ENCODE measurements at places on chromosomes 6 and 20.
A peak's percentile ranks its signal among the peaks of the same experiment; 100 is the strongest.

DNA sequence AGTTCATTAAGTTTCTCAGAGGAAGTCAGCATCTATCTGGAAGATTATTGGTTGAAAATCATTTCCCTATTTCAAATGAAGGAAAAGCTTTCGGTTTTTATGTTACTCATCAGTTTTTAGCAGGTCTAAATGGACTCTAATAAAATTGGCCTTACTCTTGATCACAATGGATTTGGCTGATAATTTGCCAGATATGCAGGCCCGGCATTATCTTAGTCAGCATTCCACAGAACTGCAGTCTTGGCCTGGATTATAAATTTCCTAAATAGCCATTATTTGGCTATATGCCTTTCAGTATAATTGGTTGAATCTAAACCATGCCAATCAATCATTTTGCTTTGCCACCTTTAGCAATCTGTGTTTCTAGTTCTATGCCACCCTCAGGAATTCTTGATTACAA lies 91.7 kb upstream of the KCNQ5 start:
- no peak for DNase-seq

GRCh38 chr6:92777146-92777740 lies 642.1 kb downstream of the EPHA7 start:
- DNase-seq = peak; percentile 45

DNA sequence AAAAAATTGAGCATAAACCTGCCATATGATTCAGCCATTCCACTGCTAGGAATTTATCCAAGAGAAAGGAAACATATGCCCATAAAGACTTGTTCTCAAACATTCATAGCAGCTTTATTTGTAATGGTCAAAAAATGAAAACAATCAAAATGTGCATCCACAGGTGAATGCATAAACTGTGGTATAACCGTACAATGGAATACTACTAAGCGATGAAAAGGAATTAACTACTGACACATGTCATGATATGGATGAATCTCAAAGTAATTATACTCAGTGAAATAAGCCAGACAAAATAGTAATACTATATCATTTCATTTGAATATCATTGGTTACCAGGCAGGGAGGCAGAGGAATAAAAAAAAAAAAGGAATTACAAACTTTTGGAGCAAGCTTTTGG lies 25.8 kb upstream of the BRPF3 start:
- DNase-seq = no peak

GRCh38 chr6:128725271-128726233 lies 157.4 kb upstream of the LAMA2 start:
- peak; percentile 47 for DNase-seq

- peak; percentile 14 for DNase-seq
Measured at GRCh38 chr6:149410557-149410956, 10.5 kb downstream of the SUMO4 start.

DNA sequence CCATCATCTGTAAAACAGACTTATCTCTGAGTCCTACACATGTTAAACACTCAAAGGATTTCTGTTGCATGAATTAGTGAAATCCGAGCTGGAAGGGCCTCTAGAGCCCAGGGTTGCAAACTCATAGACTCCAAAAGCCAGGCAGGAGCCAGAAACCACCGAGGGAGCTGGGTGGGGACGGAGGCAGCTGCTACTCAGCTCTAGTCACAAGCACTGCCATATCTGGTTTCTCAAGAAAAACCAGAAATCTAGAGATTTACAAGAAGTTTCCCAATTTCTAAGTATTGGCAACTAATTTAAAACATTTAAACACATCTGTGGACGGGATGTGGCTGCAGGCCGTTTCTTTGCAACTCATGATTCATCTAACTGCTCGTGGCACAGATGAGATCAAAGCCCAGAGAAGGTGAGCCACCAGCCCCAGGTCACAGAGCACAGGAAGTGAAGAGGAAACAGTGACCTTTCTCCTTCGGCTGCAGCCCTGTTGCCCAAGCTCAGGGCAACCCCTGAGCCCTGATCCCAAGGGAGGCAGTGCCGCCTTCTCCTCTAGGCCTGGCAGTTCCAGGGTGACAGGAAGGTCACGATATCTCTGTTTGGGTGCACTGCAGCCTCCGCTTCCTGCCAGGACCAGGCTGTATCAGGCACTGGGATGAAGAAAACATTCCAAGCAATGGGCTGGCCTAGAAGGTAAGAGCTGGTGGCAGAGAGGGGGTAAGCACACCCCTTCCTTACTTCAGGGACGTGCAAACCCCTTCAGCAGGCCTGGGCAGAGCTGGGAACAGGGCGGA lies 26.4 kb upstream of the PTGIS start:
- peak; percentile 89 for DNase-seq

- DNase-seq = no peak
Measured at GRCh38 chr6:109023356-109023925, 71.2 kb downstream of the SESN1 start.

- no peak for DNase-seq
Measured at GRCh38 chr20:46350986-46351267, 42.6 kb upstream of the CDH22 start.

DNA sequence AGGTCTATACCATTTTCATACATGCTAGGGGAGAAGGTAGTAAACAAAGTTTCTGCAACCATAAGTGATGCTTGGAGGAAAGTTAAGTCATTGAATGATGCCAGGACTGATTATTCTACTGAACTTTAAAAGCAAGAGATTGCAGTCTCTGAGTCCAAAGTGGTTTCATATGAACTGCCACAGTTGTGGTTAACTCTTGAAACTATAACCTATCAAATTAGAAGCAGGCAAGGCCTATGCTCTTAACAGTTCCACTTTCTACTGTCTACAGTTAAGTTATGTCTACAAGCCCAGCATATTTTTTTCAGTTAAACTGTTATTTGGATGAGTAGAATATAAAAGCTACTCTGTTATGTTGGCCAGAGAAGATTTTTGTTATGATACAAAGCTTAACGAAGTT lies 326.5 kb upstream of the RUNX2 start:
- DNase-seq = no peak

DNA sequence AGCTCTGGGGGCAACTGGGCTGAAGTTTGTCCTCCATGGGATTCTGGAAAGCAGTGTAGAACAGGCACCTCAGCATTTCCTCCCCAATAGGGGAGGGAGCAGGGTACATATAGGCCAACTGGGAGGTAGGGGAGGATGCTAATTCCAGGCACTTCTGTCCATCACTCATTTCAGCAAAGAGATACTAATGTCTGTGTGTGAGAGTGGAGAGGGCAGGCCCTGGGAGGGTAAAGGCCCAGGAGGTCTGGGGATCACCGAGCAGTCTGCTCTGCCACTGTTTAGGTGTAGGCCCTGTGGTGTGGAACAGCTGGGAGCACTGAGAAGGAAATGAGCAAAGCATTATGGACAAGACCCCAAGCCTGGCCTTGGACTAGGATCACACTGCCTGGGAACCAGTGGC lies 158.7 kb downstream of the SLC24A3 start:
- DNase-seq = no peak

- no peak for DNase-seq
Measured at GRCh38 chr6:32096087-32096393, 13.1 kb downstream of the TNXB start.

DNA sequence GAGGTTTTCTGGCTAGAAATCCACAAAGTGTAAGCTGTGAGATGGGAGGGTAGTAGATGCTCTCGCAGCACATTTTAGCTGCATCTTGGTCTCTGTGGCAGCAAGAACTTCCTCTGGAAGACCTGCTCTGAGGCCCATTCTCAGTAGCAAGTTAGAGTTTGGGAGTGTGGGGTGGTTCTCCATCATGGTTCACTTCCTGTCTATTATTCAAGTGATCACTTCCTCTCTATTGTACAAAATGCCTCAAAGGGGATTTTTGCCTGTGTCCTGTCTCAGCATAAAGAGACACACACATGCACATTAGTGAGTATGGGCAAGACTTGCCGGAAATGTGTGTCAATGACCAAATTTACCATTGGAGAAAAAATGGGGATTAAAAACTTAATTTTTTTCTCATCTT lies 42.5 kb downstream of the LYRM2 start:
- DNase-seq = no peak

DNA sequence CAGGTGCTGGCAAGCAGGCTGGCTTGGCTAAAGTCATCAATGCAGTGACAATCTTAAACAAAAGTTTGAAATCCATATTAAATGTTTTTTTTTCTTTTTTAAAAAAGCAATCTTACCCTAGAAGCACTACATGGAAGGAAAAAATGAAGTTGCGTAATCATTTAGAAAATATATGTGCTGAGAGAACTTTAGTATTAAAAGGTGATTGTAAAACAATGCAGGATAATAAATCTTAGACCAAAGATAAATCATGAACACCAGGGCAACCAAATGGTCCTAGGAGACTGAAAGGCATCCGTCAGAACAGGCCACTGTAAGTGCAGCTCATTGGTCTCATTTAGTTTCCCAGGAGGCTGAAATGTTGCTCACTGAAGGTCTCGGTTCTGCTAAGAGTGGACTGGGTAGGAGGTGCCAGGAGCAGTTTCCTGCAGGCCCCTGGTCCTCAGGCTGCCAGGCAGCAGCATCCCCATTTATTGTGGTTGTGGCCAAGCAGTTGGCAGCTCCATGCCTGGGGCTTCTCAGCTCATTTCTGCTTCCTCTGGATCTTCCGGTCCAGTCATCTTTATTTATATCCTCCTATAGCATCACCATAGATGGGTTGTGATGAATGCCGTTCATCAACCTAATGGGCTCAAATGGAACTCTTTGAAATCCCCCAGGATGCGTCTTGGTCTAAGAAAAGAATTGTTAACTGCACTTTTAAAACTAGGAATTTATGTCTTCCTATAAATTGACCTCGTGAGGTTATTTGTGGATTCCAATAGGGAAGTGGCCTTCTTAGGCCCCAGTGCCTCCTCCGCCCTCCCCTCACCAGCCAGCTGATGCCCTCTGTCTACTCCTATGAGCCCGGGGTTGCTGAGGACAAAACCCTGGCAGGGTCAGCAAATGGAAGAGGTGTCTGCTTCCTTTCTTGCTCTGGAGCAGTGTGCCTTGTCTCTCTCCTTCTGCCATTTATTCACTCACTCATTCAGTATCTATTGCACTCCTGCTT lies 269.0 kb downstream of the UST start:
- DNase-seq = no peak

GRCh38 chr6:78131521-78131920 lies 478.7 kb downstream of the MEI4 start:
- no peak for DNase-seq

- DNase-seq = peak; percentile 44
Measured at GRCh38 chr6:108250240-108250866, 10.5 kb downstream of the SNX3 start.

DNA sequence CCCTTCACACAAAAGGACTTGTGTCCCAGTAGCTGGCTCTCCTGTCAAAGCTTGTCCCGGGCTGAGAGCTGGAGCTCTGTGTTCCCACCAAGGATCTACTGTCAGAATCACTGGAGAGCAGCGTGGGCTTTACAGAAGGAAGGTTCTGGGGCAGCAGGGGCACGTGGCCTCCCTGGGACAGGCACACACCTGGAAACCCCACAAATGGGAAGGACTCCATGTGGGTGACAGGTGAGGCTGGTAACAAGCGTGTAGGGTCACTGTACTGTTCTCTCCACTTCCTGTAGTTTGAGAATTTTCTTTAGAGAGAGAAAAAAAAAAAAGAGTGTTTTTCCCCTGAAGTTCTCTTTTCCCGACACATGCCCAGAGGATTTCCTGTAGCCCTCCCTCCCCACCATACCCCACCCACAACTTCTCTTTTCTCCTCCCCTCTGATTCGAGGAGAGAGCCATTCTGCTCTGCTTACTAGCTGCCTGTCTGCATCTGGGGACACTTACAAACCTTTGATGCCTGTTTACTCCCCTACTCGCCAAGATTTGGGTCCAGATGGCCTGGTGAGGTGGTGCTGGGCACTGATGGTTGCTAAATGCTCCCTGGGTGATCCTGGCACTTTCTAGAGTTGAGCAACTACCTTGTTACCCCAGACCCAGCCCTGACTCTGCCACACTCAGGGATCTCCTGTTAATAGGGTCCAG lies 84.1 kb upstream of the SIRPA start:
- DNase-seq = peak; percentile 53

DNA sequence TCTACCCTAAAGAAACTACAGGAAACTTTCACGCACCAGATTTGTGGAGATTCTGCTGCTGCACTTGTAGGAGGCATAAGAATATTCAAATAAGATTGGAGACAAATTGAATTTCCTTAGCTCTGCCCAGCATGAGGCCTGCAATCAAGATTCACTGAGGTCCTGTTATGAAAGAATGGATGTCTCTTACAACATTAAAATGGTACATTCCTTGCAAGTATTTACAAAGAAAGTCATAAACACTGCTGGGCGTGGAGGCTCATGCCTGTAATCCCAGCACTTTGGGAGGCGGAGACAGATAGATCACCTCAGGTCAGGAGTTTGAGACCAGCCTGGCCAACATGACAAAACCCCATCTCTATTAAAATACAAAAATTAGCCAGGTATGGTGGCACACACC lies 74.0 kb upstream of the MAP3K4 start:
- peak; percentile 62 for DNase-seq

DNA sequence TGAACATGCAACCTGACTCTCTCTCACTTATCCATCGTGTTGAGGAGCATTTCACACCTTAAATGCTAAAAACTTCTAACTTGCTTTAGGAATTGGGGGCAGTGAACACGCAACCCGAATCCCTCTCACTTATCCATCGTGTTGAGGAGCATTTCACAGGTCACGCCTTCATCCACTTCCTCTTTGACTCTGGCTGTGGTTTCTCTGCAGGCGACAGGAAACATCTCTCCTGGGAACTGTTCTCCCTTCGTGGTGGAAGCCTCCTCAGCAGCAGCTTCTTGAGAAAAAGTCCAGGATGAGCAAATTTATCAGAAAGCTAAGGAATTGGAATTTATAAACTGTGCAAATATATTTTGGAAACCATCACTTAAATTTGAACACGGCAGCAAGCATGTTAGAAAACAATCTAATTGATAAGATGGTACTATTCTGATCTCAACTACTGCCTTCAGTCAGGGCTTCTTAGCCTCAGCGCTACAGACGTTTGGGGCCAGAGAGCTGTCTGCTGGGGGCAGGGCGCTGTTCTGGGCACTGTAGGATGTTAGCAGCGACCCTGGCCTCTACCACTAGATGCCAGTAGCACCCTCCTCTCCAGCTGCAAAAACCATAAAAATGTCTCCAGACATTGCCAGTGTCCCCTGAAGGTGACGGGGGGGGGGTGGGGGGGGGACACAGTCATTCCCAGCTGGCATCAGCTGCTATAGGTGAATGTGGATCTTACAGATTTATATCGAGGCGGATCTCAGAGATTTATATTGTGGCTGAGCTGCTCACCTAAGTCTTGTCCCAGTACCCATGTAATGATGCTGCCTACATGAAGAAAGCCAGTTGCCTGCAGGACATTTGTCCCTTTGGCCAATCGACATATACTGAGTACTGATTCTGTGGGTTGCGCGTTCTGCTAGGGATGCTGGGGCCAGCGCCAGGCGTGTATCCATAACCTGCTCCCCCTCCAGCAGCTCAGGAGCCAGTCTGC lies 26.2 kb downstream of the CTCFL start:
- DNase-seq = peak; percentile 3

- no peak for DNase-seq
Measured at GRCh38 chr6:1622220-1622850, 12.6 kb downstream of the FOXC1 start.

DNA sequence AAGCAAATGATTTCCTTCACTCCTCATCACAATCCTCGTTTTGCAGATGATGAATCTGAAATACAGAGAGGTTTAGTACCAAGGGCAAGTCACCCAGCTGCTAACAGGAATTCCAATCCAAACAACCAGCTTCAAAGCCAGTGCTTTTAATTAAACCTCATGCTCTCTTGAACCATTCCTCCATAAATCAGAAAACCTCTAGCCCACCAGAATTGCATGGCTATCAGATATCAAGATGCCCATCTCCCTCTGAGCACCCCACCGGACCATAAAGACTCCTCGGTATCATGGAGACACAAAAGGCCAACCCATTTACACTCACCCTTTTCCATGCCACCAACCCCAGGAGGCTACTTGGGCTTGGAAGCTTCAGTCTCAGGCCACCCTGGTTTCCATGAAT lies 46.0 kb downstream of the TFAP2A start:
- DNase-seq = no peak

- no peak for DNase-seq
Measured at GRCh38 chr20:33773412-33774089, 37.6 kb upstream of the CHMP4B start.

All from fibroblast of villous mesenchyme (primary cell).